CD4-positive, alpha-beta memory T cell (primary cell): ENCODE measurements at places on chromosomes 7 and 10. TPM values are rescaled to one million over a fixed set of nuclear protein-coding genes. Genes with fewer than 3 reads are reported as not detected.

GRCh38 chr7:17185690-17186070 lies 112.8 kb upstream of the AHR start:
- no peaks in the 10 kb centered on the region for H3K27me3 ChIP-seq
- H3K36me3 ChIP-seq, result no peaks in the 10 kb centered on the region
- H3K27ac ChIP-seq, result no peak overlapping the region
- DNase-seq, result no peak
- peaks cover 11% of the 10 kb centered on the region for H3K4me1 ChIP-seq
- H3K4me3 ChIP-seq, result no peak overlapping the region

AKR1C8 gene
- total RNA-seq, result 9.2 TPM

NKX1-2 gene
- not detected for total RNA-seq

DNA sequence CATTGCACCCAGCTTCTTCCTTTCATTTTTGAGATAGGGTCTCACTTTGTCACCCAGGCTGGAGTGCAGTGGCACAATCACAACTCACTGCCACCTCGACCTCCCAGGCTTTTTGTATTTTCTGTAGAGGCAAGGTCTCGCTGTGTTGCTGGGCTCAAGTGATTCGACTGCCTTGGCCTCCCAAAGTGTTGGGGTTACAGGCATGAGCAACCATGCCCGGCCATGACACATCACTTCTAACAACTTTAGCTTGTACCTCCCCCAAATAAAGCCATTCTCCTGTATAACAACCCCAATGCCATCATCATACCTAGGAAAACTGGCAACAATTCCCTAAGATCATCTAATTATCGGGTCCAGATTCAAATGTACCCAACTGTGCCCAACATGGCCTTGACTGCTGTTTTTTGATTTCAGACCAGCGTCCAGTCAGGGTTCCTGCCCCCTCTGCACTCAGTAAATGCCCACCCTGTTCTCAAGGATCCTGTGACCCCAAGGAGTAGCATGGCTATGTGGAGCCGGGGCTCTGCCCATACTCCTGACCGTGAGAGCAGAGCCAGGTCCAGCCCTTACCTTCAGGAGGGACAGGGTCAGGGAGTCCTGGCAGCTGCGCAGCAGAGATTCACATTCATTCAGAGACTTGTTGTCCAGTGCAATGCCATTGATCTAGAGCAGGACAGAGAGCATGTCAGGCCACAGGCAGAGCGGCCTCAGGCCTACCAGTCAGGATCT lies 102.6 kb downstream of the DLG5 start:
- DNase-seq, result no peak
- H3K27me3 ChIP-seq, result no peaks in the 10 kb centered on the region
- H3K36me3 ChIP-seq, result no peaks in the 10 kb centered on the region
- H3K4me1 ChIP-seq, result no peaks in the 10 kb centered on the region

DNA sequence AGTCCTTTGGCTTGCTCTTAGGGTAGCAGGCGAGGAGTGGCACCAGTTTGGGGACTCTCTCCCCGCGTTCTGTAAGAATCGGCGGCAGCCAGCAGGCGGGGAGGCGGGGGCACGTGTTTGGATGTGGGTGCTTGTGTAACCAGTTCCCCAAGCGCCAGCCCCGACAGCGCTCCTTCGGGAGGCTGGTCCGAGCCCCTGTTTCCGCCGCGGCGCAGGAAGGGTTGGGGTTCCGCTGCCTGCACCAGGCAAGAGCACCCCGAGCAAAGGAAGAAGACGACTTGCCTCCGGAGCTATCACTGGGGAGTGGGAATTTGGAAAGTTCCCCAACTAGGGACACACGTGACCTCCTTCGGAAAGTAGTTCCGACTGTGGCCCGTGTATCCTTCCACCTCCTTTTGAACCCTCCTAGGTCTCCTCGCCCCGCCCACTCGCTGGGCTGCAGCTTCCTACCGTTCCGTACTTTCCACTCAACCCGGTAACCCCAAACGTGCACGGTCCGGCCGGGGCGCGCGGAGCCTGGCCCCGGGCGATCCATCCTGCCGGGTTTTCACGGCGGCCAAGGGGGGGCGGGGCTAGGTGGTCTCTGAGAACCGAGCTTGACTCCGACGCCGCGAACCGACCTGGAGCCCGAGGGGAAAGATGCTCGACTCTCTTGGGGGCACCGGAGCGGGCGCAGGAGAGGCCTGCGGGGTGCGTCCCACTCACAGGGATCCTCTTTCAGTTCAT lies 1.2 kb downstream of the KLLN start:
- H3K27me3 ChIP-seq, result no peaks in the 10 kb centered on the region
- peak; percentile 96 for DNase-seq
- no peaks in the 10 kb centered on the region for H3K36me3 ChIP-seq
- H3K4me3 ChIP-seq, result peak overlapping the region; percentile 95
- peaks cover 35% of the 10 kb centered on the region for H3K4me1 ChIP-seq
- peak overlapping the region; percentile 69 for H3K27ac ChIP-seq

DNA sequence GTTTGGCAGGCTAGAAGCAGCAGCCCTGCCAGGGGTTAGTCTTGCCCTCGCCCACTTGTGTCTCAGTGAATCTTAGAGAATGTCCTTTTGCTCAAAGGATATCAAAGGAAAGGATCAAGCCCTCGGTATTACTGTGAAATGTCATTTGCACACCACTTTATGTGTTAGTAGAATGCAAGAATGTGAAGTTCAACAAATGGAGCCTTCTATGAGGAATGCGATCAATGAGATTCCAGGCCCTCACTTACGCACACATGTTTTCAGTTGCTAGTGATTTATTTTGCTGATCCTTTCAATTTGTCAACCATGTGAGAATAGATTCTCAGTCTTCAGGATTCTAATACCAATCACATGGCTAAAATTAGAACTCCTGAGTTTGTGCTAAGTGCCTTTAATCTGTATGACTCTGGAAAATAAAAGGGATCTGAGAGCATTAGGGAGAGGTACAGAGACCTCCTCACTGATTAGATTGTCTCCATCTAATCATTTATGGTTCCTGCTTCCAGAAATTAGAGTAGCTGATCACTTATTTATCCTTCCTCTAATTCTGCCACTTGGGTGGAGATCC lies 123.0 kb upstream of the SP4 start:
- no peaks in the 10 kb centered on the region for H3K27me3 ChIP-seq
- H3K27ac ChIP-seq, result no peak overlapping the region
- H3K4me3 ChIP-seq, result no peak overlapping the region

MEOX2 gene
- total RNA-seq, result not detected

- H3K36me3 ChIP-seq, result no peaks in the 10 kb centered on the region
- no peak overlapping the region for H3K4me3 ChIP-seq
- H3K27ac ChIP-seq, result no peak overlapping the region
These were observed 132.0 kb downstream of the WNT2 start for GRCh38 chr7:117190746-117191435.
